CD4-positive, alpha-beta T cell treated with Interleukin-4 for 1 hour (primary cell): ENCODE measurements at places on chromosomes 3 and 15.

DNA sequence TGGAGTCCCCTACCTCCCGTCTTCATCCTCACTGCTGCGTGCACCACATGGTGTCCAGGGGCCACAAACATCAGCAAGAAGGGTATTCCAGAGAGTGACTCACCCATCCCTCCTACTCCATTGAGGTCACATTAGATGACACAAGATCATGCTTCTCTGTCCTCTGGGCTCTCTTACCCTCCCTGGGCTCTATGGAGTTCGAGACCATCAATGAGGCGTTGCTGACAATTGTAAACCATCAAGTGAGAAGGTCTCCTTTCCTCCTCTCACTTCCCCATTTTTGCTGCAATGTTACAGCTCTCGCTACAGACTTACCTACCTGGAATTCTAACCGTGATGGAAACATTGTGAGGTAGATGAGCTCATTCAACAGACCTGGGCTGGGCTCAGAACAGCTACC lies 51.7 kb downstream of the HMCES start:
- DNase-seq: no peak

GRCh38 chr3:4838621-4839022 lies 140.6 kb upstream of the BHLHE40 start:
- no peak for DNase-seq

GRCh38 chr15:91965501-91966193 lies 112.1 kb downstream of the SLCO3A1 start:
- DNase-seq: no peak

DNA sequence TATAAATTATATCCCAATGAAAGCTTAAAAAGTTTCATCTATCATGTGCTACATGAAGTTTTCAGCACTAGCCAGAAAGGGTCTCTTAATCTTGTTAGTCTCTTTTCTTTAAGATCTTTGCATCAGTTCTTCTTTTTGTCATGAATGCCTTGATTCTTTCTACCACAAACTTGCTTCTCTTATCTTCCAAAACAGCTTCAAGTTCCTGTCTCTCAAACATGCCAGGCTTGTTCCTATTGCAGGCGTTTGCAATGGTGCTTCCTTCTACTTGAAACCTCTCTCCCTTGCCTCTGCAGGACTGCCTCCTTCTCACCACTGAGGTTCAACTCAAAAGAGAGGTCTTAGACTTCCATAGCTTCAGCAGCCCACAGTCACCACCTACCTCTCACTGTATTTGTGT lies 104.3 kb upstream of the FRMD4B start:
- no peak for DNase-seq

DNA sequence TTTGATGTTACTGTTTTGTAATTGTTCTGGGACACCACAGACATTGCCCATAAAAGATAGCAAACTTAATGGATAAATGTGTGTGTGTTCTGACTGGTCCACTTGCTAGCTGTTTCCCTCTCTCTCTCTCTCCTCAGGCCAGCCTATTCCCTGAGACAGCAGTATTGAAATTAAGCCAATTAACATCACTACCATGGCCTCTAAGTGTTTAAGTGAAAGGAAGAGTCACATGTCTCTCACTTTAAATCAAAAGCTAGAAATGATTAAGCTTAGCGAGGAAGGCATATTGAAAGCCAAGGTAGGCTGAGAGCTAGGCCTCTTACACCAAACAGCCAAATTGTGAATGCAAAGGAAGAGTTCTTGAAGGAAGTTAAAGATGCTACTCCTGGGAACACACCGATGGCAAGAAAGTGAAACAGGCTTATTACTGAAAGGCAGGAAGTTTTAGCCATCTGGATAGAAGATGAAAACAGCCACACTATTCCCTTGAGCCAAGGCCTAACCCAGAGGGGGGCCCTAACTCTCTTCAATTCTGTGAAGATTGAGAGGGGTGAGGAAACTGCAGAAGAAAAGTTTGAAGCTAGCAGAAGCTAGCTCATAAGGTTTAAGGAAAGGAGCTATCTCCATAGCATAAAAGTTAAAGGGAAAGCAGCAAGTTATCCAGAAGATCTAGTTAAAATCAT lies 295.1 kb downstream of the CHST2 start:
- no peak for DNase-seq

DNA sequence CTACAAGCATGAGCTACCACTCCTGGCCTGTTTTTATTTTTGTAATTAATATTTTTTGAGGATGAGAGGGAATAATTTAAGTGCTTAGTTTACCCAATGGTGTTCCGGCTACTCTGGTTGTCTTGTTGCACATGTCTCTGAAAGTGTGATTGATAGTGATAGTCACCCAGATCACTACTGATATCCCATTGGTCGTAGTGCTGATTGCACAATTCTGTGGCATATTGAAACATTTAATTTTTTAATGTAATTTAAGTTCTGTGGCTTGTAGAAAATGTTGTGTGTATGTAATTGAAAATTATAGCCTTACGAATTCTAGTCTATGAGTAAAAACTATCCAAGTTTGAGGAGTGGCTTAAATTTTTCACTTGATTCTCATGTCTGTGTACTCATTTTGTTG lies 11.9 kb downstream of the ARIH2 start:
- no peak for DNase-seq

- DNase-seq: no peak
These were observed 848.6 kb downstream of the PDCD6IP start for GRCh38 chr3:34646911-34647460.

GRCh38 chr3:96814651-96815567 lies 515 bp downstream of the EPHA6 start:
- DNase-seq: no peak

GRCh38 chr3:52200981-52201679 lies 3.2 kb downstream of the ALAS1 start:
- no peak for DNase-seq

DNA sequence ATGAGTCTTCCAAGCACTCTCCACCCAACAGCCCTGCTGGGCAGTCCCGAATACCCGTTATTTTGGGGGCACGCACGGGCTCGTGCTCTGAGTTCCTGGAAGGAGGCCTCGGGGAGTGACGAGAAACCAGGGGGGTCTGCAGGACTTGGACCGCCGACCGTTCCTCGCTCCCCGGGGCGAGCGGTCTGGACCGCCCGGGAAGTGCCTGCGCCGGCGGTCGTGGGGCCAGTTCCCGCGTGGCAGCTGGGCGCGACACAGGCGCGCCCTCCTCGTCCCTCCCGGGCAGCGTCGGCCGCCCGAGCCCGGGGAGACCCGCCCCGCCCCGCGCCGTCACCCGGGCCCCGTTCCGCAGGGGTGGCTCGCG lies 387 bp downstream of the GNB4 start:
- DNase-seq: no peak

- DNase-seq: no peak
These were observed 259.9 kb downstream of the PLCL2 start for GRCh38 chr3:17144665-17144993.

DNA sequence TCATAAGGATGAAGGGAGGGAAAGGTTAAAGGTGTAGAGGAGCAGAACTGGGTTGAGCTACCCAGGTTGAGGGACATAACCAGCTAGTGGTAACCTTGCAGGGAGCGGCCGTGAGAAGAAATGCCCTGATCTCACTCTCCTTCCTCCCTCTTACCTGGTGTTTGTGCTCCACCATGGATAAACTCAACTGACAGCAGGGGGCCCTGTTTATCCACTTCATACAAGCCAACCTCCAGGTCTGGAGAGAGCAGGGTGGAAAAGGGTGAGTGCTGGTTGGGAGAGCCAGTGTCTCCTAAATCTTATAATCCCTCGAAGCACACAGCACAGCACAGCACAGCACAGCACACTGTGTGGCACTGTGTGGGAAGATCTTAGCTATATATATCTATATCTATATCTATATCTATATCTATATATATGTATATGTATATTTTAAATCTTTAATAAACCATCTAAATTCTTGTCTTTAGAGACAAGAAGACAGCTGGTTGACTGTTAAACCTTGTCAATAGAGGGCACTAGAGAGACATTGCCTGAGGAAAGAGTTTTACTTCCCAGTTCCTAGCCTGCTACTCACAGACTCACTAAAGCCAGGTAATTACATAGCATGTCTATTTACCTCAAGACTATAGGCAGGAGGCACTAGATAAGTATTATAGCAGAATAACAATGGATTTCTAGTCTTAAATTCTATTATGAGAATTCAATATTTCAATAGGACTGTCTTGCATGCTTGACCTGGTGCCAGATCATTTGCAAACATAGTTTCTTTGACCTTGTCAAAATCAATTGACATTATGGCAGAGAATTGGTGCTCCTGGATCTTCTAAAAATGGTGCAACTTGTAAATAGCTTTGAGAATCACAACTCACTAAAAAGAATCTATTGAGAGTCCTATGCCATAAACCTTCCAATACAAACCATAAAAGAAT lies 21.7 kb upstream of the FMN1 start:
- DNase-seq: no peak

DNA sequence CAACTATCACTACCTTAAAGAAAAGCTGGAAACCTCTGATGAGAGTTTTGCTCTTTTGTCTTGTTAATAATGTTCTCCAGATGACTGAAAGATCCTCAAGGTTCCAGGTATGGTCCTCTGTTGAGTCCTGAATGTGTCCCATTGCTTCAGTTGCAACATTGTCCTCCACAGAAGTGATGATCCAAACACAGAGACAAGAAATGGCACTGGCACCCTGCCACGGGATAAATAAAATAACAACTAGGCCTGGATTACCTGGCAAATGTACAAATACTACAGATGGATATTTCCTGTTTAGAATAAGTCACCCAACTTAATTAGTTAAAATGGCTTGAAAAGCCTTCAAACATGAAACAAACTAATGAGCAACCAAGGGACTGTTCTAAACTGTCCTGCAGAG lies 58.3 kb downstream of the EIF3J start:
- DNase-seq: no peak
